ENCODE measurements at places on chromosomes 1 and 21. TPM values are rescaled to one million over a fixed set of nuclear protein-coding genes. Genes with fewer than 3 reads are reported as not detected.

DNA sequence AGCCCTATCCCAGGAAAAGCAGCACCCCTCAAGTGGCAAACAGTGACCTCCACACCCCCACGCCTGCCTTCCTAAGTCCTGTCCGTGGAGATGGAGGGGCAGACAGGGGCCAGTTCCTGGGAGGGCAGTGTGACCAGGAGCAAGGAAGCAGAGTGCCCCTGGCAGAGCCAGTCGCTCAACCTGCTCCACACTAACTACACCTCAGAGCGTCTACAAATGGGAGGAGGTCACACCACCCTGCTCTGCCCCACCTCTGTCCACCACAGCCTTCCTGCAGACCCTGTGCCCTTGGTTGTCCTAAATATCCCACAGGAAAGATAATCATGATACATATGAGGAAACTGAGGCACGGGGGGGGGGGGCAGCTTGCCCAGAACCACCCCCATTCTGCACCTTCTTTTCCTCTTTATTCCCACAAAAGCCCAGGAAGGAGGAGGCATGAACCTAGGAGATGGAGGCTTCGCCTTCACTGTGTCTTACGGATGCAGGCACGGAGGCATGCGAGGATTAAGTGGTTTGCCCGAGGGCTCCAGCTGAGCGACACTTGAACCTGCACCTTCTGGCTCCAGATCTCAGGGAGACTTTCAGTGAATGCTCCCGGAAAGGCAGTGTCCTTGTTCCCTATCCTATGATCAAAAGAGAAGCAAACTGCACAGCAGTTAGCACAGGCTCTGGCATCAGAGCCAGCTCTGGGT is 42.7 kb upstream of the SELENON start:
- H3K27ac ChIP-seq = no peak overlapping the region
- no peak for DNase-seq
- H3K4me1 ChIP-seq = no peaks in the 10 kb centered on the region
- H3K27me3 ChIP-seq = no peaks in the 10 kb centered on the region
- no peaks in the 10 kb centered on the region for H3K36me3 ChIP-seq

GRCh38 chr1:247415423-247416361 is at the start of gene NLRP3:
NLRP3 (plus strand) TSS chr1:247416173; CDS start chr1:247418801, 2,628 bp downstream.
- no peak for DNase-seq
- H3K36me3 ChIP-seq = no peaks in the 10 kb centered on the region
- H3K4me1 ChIP-seq = no peaks in the 10 kb centered on the region
- H3K27me3 ChIP-seq = no peaks in the 10 kb centered on the region

- H3K36me3 ChIP-seq = peaks cover 19% of the 10 kb centered on the region
- no peak for DNase-seq
- H3K27me3 ChIP-seq = no peaks in the 10 kb centered on the region
- H3K4me1 ChIP-seq = peaks cover 4% of the 10 kb centered on the region
Measured at GRCh38 chr1:153995202-153995601, 4.6 kb downstream of the RPS27 start.

DNA sequence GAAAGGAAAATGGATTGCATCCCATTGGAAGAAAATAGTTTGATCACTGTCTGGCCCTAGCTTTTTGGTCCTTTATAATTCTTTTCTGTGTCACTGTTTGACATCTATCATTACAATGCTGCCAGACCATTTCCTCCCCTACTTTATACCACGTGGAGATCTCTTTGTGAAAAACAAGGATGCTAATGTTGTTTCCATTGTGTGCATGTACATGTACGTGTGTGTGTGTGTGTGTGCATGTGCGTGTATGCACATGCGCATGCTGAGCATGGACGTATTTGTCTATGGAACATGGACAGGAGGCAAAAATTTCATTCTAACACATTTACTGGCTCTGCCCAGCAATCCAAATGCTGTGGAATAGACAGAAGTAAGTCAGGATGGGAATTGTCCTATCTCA is 153.1 kb upstream of the PLXNA2 start:
- H3K4me1 ChIP-seq = no peaks in the 10 kb centered on the region
- H3K27ac ChIP-seq = no peak overlapping the region
- H3K27me3 ChIP-seq = no peaks in the 10 kb centered on the region
- H3K4me3 ChIP-seq = no peak overlapping the region

DNA sequence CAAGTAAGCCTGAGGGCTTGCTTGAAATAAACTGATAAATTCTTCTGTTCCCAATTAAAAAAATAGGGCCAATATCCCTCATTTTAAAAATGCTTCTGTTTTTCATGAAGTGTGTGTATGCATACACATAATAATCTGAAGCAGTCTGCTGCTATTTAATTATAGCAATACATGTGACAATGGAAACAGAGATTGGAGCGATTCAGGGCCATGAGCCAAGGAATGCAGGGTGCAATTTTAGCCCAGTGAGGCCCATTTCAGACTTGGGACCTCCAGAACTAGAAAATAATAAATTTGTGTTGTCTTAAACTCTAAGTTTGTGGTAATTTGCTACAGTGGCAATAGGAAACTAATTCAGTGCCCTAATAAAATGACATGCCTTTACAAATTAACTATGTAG is 264.9 kb downstream of the LTN1 start:
- H3K27me3 ChIP-seq = no peaks in the 10 kb centered on the region
- no peak overlapping the region for H3K4me3 ChIP-seq
- DNase-seq = no peak
- no peaks in the 10 kb centered on the region for H3K4me1 ChIP-seq
- no peaks in the 10 kb centered on the region for H3K36me3 ChIP-seq

- no peaks in the 10 kb centered on the region for H3K27me3 ChIP-seq
- no peaks in the 10 kb centered on the region for H3K36me3 ChIP-seq
- H3K4me1 ChIP-seq = no peaks in the 10 kb centered on the region
- no peak overlapping the region for H3K4me3 ChIP-seq
Measured at GRCh38 chr1:206986885-206987284, 16.6 kb upstream of the FCAMR start.

DNA sequence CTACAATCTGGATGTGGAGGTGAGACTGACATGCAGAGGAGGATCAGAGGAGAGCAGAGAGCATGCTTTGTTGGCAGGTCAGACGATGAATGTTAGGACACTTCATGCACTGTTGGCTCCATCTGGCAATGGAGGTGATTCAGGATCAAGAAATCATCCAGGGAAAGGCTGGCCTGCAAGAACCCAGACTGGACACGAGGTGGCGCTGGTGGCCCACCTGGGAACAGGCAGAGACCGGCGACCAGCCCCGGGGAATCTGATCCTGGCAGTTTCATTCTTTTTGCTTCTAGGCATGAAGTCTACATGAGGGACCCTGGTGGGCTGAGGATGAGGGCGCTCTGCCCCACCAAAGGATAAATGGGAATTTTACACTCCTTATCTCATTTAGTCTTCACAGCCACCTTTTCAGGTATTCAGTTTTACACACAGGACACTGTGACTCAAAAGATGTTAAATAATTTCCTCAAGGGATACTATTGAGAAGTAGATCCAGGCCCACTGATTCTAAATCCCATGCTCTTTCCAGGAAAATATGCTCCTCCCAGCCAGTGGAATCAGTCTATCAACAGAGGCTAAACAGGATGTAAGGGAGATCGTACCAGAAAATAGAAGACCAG is 26.2 kb upstream of the SCMH1 start:
- H3K4me1 ChIP-seq = no peaks in the 10 kb centered on the region
- H3K36me3 ChIP-seq = no peaks in the 10 kb centered on the region
- no peaks in the 10 kb centered on the region for H3K27me3 ChIP-seq
- DNase-seq = peak; percentile 84

- H3K27me3 ChIP-seq = no peaks in the 10 kb centered on the region
- no peak for DNase-seq
- H3K36me3 ChIP-seq = no peaks in the 10 kb centered on the region
- no peaks in the 10 kb centered on the region for H3K4me1 ChIP-seq
- H3K4me3 ChIP-seq = no peak overlapping the region
Measured at GRCh38 chr1:68346188-68346808, 103.5 kb downstream of the RPE65 start.

DNA sequence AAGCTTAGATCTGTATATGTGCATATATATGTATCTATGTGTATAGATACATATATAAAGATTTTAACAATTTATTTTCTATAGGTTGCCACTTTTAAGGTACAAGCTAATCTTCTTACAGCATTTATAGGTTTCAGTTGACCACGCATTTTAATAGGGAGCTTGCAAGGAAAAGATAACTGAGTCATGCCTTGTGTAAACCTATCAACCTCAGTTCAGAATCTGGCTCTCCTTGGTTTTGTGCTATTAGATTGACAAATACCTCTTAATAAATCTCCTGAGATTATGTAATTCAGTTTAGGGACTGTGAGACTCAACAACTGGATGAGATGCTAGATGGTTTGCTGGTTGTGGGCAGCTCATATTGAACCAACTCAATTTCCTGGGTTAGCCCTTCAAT is 114.7 kb upstream of the SERBP1 start:
- no peaks in the 10 kb centered on the region for H3K36me3 ChIP-seq
- no peaks in the 10 kb centered on the region for H3K27me3 ChIP-seq
- peaks cover 22% of the 10 kb centered on the region for H3K4me1 ChIP-seq
- H3K27ac ChIP-seq = no peak overlapping the region

- no peak for DNase-seq
- no peaks in the 10 kb centered on the region for H3K36me3 ChIP-seq
- no peaks in the 10 kb centered on the region for H3K4me1 ChIP-seq
Measured at GRCh38 chr1:3024019-3024418, 2.8 kb downstream of the ACTRT2 start.

- H3K27me3 ChIP-seq = no peaks in the 10 kb centered on the region
- no peak overlapping the region for H3K4me3 ChIP-seq
- DNase-seq = no peak
- no peaks in the 10 kb centered on the region for H3K4me1 ChIP-seq
- H3K27ac ChIP-seq = no peak overlapping the region
Measured at GRCh38 chr1:214485151-214485550, 66.3 kb downstream of the PTPN14 start.

GRCh38 chr1:222784371-222784770 is 30.5 kb upstream of the DISP1 start:
- no peak for DNase-seq
- no peaks in the 10 kb centered on the region for H3K4me1 ChIP-seq
- H3K27me3 ChIP-seq = no peaks in the 10 kb centered on the region

GRCh38 chr21:38477226-38477625 is 21.1 kb downstream of the ERG start:
- H3K4me3 ChIP-seq = no peak overlapping the region
- H3K27me3 ChIP-seq = no peaks in the 10 kb centered on the region
- no peak overlapping the region for H3K27ac ChIP-seq

GRCh38 chr1:117392771-117393170 is 25.5 kb downstream of the MAN1A2 start:
- H3K27me3 ChIP-seq = no peaks in the 10 kb centered on the region
- H3K4me3 ChIP-seq = no peak overlapping the region
- no peaks in the 10 kb centered on the region for H3K4me1 ChIP-seq
- DNase-seq = no peak

- H3K4me1 ChIP-seq = no peaks in the 10 kb centered on the region
- H3K36me3 ChIP-seq = no peaks in the 10 kb centered on the region
- H3K27ac ChIP-seq = no peak overlapping the region
Measured at GRCh38 chr21:41186755-41187536, 19.0 kb downstream of the BACE2 start.

DNA sequence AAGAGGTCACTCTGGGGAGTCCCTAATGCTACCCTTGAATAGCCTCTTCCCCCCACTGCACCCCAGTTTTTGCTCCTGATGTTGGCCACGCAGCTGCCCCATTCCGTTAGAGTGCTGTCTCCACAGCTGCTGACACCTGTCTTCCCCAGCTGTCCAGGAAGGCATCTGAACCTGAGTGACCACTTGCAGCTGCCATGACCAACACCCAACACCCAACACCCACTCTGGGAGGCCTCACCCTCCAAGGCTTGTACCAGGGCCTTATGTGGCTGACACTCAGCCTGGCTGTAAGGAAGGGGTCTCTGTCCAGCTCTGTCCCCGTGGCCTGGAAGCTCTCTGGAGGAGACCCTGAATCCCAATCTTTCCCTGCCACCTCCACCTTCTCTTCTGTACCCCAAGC is 26.7 kb upstream of the LDLRAP1 start:
- no peaks in the 10 kb centered on the region for H3K4me1 ChIP-seq
- H3K27me3 ChIP-seq = no peaks in the 10 kb centered on the region
- DNase-seq = no peak
- no peaks in the 10 kb centered on the region for H3K36me3 ChIP-seq
- no peak overlapping the region for H3K27ac ChIP-seq
- H3K4me3 ChIP-seq = no peak overlapping the region

DNA sequence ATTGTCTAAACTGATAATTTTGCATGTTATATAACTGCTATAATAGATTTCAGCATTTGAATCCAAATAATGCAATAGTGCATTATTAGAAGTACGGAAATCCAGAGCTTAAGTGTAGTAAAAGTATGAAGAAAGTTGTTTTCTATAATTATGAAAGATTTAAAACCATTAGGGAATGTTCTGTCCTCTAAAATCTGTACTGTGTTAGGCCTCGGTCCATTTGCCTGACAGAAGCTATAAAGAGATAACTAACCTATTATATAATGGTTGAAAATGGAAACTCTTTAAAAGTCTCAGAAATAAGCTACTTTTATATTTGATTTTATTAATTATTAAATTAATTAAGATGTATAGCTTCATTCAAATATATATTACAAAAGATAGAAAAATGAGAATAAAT is 16.2 kb upstream of the RGS2 start:
- no peaks in the 10 kb centered on the region for H3K4me1 ChIP-seq
- no peaks in the 10 kb centered on the region for H3K36me3 ChIP-seq
- no peak for DNase-seq

DNA sequence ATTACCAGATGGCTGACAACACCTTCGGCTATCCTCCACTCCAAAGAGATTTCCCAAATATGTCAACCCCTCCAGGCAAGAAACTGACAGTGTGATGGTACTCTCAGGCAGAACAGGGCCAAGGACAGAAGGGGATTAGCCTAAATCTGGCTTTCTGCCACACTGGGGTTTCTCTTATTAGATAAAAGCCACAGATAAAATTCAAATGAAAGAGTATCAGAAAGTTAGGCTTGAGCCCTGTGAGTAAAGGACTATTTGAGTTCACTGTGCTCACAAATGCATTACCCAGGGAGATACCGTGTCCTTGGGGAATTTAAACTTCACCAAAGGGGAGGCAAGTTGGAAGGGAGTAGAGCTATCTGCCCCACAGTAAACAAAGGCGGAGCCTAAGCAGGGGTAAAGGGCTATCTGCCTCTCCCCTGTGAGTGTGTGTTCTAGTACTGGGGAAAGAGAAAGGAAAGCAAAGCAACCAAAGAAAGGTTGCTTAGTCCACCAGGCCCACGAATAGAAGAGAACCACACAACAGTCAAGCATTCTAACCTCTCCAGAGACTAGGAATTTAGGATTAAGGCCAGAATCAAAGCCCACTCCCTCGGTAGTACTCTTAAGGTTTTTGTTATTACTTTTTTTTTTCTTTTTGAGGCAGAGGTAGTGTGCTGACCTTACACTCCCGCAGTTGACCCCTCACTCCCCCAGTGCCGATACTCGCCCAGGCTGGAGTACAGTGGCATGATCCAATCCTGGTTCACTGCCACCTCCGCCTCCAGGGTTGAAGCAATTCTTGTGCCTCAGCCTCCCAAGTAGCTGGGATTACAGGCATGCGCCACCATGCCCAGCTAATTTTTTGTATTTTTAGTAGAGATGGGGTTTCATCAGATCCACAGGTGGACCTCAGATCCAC is 12.7 kb downstream of the TPM3 start:
- no peak for DNase-seq
- peak overlapping the region; percentile 84 for H3K27ac ChIP-seq
- H3K36me3 ChIP-seq = peaks cover 5% of the 10 kb centered on the region
- H3K4me3 ChIP-seq = no peak overlapping the region
- H3K27me3 ChIP-seq = no peaks in the 10 kb centered on the region

Gene PADI4
- 1.7 TPM for total RNA-seq

Gene FOXD2
- 0.35 TPM for total RNA-seq

Gene DISC1
- 2.7 TPM for total RNA-seq

Gene LCE5A
- not detected for total RNA-seq

Gene NFASC
- 4.0 TPM for total RNA-seq

Gene FAM72D
- 0.32 TPM for total RNA-seq

Gene PTCH2
- 0.53 TPM for total RNA-seq

Gene EXTL1
- total RNA-seq = not detected

Gene TMEM125
- not detected for total RNA-seq

Gene CLDN17
- total RNA-seq = not detected

Data from right lobe of liver (tissue), 6 donors.